ENCODE measurements at places on chromosomes 6 and 20.

DNA sequence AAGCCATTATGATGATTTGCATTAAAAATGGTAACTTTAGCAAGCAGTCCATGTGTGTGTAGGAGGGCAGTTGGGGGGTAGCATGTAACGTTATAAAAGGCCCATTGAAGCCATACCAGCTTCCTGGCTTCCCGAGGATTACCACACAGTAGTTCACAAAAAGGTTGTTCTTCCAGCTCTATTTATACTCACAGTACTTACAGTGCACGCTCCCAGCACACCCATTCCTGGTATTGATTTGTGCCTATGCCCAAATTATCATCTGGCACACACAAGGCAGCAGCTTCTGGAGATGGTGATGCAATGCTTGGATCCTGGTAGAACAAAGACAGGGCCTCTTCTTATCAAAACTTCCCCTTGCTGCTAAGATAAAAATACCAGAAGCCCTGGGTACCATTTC is 436.8 kb downstream of the HAO1 start:
- DNase-seq, result no peak

DNA sequence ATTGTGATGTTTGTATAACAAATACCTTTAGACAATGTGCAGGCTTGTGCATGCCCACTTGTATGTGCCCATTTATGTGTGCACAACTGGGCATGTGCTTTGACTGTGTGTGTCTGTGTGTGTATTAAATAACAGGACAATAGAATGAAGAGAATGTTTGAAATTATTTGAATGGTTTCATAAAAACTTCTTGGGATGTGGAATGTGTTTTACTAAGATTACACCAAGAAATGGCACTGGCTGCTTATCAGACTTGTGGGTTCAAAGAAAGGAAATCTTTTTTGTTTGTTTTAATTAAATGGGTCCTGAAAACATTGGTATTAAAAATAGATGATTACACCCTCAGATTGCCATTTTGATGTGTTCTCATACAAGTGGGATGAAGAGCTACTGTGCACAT is 191.6 kb upstream of the CCN2 start:
- DNase-seq, result no peak

GRCh38 chr6:30151580-30151979 is 9.4 kb downstream of the TRIM10 start:
- no peak for DNase-seq

DNA sequence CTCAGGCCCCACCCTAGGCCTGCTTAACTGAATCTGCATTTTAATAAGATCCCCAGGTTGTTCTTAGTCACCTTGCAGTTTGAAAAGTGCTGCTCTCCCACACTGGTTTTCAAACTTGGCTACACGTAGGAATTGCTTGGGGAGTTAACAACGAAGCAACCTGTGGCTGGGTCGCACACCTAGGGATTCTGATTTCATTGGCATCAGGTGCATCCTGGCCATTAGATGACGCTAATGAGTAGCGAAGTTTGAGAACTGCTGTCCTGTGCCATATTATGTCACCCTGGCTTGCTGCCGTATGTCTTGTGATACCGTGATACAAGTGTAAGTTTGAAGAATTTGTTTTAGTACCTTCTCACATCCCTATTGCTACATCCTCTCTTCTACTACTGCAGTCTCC is 28.2 kb upstream of the FUCA2 start:
- no peak for DNase-seq

DNA sequence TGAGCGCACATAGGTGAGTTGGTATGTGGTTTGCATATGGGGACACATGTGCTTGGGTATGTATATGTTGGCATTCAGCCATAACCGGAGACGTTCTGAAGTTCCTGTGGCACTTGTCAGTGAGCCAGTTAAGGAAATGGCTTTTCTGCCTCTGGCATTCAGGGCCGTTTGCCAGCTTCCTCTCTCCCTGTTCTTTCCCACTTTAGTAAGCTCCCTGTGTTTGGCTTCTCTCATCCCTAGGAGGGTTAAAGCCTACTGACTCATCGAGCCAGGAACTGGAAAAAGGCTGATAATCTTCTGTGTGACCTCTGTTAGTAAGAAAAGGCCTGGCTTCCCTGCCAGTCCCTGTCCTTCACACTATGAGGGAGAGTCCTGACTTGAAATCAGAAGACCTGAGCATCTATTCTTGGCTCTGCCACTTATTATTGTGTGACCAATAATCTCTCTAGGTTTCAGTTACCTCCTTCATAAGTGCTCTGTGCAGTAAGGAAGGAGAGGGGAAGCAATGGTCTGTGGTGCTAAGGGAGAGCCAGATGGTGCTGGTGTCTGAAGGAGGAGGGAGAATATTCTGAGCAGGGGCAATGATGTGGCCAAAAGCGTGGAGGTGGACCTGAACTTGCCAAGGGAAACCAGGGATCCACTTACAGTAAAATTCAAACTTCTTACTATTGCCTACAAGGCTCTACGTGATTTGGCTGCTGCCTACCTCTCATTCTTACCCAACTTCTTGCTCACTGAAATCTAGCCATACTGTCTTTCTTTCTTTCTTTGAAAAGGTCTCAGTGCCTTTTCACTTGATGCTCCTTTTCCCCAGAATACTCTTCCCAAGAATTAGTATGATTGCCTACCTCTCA is 31.4 kb downstream of the ACSS2 start:
- DNase-seq, result no peak

All from CD14-positive monocyte (primary cell).